ENCODE measurements at places on chromosomes 5 and 9. TPM values are rescaled to one million over a fixed set of nuclear protein-coding genes. Genes with fewer than 3 reads are reported as not detected.

Gene KIAA0825
- 4.1 TPM for total RNA-seq

Gene SLCO4C1
- not detected for total RNA-seq

Gene CCDC180
- 4.5 TPM for total RNA-seq

Gene OR1L6
- not detected for total RNA-seq

Gene HAND1
- total RNA-seq = not detected

Gene ADGRD2
- total RNA-seq = not detected

Gene DNAJB5
- total RNA-seq = 11.6 TPM

Gene CARTPT
- total RNA-seq = not detected

Gene SPATA6L
- total RNA-seq = 0.79 TPM

Gene SLC6A3
- not detected for total RNA-seq

Gene SPINK4
- not detected for total RNA-seq

Gene MED27
- total RNA-seq = 18.1 TPM

Gene SLC25A2
- total RNA-seq = 0.31 TPM

Gene LMAN2
- 430 TPM for total RNA-seq

Gene TEX48
- not detected for total RNA-seq

Gene TEK
- 3.4 TPM for total RNA-seq

Gene GABRG2
- not detected for total RNA-seq

Gene BHMT2
- total RNA-seq = 4.1 TPM

Gene TMEM215
- not detected for total RNA-seq

Gene APC
- 66.3 TPM for total RNA-seq

Gene ADRB2
- total RNA-seq = 3.7 TPM

Gene IFNA13
- total RNA-seq = not detected

Gene MAN1B1
- 90.3 TPM for total RNA-seq

Gene PAEP
- not detected for total RNA-seq
